Right ventricle myocardium superior (tissue), 1 donor: ENCODE measurements at places on chromosomes 5 and 9. TPM values are rescaled to one million over a fixed set of nuclear protein-coding genes. Genes with fewer than 3 reads are reported as not detected.

GRCh38 chr5:179126506-179126991, 66.4 kb downstream of the ZNF354C start:
- DNase-seq = no peak

GRCh38 chr5:172857982-172858381, 23.9 kb downstream of the ERGIC1 start:
- peak; percentile 29 for DNase-seq

DNA sequence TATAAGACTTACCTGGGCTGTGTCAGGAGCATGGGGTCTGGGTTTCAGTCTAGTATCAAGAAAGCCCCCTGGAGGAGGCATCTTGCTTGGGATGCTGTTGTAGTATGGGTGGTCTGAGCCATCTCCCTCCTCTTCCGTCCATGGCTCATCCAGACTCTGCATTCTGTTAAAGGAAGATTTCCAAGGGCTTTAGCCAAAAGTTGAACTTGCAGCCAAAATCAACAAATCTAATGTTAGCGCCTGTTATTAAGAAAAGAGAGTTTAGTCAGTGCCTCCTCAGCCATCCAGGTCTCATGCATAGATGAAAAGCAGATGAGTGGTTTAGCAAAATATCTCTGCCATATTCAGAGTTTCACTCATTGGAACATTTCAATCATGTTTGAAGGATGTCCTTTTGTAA, 55.6 kb downstream of the S1PR3 start:
- no peak for DNase-seq

- peak; percentile 43 for DNase-seq
These were observed 3.1 kb downstream of the CCDC183 start for GRCh38 chr9:136799079-136799853.

GRCh38 chr5:53059281-53059680, 50.3 kb downstream of the MOCS2 start:
- no peak for DNase-seq

DNA sequence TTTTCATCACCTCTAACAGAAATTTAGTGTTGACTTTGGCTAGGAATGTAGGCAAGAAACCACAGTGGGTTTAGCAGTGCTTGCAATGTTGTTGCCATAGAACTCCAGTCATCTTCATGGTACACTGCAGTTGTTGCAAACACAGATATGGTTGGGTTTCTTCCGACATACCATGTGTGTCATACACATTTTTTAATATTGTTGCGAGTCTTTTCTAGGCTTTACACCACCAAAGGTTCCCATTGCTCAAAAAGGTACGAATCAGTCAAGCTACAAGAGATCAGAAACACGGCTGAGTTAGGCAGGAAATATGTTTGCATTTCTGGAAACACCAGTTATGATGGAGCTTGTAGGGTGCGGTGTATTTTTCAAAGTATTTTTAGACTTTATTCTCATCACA, 172.4 kb downstream of the SYK start:
- no peak for DNase-seq

GRCh38 chr9:116073826-116074225, 79.8 kb upstream of the PAPPA start:
- no peak for DNase-seq

DNA sequence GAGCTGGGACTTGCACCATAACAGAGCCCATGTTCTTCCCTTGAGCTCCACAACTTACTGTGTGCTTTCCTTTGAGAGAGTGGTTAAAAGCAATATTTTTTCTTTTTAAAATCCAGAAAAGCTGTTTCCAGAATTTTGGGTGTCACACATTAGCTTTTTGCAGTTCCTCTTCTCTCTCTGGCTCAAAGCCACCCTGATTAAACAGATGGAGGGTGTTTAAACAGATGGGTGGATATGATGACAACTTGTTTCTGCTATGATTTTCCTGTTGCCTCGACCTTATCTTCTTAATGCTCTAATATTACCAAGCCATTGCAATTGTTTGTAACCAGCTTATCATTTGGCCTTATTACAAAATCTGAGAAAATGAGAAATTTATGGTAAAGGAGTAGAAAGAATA, 22.9 kb upstream of the CFAP95 start:
- DNase-seq = no peak

- DNase-seq = no peak
These were observed 161.4 kb upstream of the FBXL7 start for GRCh38 chr5:15338546-15338945.

DNA sequence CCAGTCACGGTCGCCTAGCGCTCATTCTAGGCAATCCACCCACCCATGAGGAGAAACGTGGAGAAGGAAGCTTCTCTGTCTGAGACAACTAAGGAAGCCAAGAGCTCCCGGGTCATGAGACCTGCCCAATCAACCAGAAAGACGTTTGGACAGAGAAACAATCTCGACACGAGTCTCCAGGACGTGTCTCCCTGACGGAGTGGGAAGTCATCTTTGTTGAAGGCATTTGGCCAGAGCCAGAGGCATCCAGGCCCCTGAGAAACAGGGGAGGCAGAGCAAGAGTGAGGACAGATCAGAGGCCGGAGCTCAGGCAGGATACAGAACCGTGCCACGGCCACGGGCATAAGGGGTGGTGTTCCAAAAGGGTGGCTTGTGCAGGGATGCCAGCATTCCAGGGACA, 479.0 kb downstream of the SPATA31A7 start:
- DNase-seq = peak; percentile 0

DNA sequence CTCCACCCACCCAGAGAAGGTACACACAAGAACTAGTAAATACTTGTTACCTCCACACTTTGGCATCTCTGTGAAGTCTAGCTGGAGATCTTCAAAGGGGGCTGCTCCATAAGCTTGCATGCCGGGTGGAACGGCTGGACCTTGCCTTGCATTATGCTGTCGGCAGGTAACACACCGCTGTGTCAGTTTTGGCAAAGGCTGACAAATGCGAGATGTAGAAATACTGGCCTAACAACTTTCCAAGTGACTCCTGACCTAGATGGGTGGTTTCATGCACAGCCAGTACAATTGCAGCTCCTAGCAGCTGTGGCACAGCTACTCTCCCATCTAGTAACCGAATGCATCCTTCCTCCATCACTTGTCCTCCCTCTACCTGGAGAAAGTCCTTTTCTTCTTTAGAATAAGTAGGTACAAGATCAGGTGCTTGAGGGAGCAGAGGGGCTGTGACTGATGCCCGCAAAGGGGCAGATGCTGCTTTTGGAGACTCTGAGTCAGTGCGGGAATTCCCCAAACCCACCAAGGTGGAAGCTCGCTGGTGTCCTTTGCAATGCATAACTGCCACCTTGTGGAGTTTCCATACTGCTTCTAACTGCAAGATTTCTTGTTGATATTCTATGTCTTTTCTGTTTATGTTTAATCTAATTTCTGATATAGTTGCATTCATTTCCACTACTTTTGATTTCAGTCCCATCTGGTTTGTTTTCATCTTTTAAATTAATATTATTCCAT, 78.4 kb downstream of the TMEM161B start:
- DNase-seq = no peak

DNA sequence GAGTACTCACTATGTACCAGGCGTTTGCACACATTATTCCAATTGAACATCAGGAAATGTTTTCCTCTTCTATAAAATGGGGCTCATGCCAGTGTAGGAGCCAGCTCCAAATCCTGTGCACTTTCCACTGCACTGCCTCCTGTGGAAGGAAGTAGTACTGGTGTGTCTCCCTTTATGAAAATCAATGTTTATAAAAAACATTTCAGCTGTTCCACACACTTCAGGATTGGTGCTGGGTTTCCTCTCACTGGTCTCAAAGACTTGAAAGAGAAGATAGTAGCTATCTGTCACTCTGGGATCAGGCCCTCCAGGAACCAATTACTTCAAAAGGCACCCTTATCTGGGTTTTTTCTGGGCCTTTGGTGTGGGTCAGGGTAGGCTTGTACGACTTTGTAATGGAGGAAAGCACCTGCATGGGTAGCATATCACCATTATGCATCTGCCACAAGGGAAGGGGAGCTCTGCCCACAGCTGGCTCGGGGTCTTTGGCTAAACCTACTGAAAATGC, 32.5 kb downstream of the RAB14 start:
- no peak for DNase-seq

DNA sequence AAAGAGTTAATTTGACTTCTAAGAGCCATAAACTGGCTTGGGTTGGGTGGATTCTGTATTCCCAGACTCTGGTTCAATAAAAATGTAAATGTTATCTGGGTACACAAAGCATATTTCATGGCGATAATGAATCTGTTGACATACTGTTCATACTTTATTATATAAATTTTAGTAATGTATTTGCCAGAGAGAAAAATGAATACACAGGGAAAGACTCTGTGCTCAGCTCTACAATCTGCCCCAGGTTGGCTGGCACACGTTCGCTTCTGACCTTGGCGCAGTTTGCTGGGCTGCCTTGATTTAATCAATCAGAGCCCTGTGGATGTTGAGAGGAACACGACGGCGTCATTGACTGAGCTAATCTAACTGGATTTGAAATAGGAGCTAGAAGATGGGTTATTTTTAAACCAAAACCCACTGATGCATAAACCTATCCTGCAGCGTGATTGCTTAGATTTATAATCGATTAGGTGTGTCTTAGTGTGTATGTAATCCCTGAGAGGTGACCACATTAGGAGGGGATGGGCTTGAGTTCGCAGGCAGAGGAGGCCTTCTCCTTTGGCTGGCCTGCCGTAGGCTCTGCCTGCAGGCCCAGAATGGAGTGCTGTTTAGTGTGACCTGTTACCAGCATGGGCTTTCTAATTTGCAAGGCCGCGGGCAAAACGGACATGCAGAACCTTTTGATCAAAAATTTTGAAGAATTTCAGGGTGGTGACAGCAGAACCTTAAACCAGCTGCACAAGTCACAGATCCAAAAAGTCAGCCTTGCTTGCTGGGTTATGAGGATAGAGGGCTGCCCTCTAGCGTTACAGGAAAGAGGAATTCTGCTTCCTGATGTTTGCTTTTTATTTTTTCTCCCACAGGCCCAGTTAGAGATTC, 3.9 kb upstream of the ADCY2 start:
- DNase-seq = no peak

DNA sequence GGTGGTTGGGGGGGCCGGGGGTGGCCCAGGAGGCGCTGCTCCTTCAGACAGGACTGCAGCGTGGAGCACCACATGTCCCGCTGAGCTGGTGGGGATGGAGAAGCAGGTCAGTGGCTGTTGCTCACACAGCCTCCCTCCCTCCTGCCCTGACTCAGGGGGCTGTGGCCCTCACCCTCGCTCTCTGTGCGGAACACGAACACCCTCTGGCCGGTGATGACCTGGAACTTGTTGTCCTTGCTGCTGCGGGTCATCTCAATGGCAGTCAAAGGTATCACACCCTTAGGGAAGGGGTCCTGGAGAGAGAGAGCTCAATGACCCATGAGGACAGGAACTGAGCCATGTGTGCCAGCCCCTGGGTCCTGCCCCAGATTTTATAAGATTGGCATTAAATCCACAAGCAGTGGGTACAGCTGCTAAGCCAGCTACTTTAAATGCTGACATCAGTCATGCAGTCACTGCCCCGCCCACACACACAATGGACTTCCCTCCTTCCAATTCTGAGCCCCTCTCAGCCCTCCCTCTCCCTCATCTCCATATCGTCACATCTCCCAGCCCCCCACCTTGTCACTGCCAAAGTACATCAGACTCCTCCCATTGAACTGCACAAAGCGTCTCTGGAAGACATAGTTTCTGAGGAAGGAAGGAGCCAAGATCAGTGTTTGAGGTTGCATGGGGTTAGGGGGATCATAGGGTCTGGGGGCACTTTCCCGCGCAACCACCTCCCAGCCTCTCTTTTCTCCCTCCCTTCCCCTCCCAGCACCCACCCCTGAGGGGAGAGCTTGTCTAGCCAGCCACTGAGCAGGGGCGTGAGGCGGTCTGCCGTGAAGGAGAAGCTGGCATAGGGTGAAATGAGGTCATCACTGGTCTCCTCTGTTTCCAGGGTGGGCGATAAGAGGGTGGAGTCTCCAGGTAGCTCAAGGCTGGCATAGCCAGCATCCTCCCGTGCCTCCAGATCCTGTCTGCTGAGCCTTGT, 8.9 kb downstream of the ARAP3 start:
- no peak for DNase-seq

OLFML2A gene
- total RNA-seq = 27.5 TPM

TAF7 gene
- total RNA-seq = 101 TPM

PFN3 gene
- not detected for total RNA-seq

FXN gene
- 38.0 TPM for total RNA-seq

LHX3 gene
- not detected for total RNA-seq
